ENCODE measurements at places on chromosomes 1 and 21.

- no peak for DNase-seq
These were observed 71.2 kb downstream of the CHRM3 start for GRCh38 chr1:239457491-239458143.

DNA sequence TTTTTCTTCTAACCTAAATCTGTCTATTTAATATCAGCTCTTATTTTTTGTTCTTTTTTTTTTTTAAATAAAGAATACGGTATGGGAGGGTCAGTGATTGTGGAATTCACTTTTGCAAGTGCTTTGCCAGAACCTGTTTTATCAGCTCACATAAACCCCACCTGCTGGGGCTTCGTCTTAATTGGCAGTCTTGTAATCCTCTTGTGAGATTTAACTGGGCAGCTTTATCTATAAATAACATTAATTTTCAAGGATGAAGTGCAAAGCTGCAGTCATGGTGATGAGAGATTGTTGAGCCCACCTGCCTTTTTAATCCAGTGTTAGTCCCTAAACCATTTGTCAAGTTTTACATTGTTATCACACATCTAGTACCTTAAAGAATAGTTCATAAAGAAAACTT is 18.2 kb upstream of the PDC start:
- DNase-seq = no peak

DNA sequence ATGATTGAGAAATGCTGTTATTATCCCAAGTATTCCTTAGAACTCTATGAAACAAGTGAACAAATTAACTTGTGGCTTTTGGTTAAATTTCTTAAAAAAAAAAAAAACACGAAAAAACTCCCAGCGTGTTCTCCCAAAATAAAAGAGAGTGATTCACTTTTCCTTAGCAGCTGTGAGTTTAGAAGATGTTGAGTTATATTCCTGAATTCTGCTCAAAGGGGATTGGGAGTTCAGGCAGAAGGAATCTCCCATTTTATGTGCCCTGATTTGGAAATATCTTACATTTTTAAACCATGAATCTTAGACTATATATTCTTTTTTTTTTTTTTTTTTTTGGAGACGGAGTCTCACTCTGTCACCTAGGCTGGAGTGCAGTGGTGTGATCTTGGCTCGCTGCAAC is 34.3 kb downstream of the SMG7 start:
- no peak for DNase-seq

GRCh38 chr1:216178281-216178680 is 245.0 kb downstream of the USH2A start:
- DNase-seq = no peak

DNA sequence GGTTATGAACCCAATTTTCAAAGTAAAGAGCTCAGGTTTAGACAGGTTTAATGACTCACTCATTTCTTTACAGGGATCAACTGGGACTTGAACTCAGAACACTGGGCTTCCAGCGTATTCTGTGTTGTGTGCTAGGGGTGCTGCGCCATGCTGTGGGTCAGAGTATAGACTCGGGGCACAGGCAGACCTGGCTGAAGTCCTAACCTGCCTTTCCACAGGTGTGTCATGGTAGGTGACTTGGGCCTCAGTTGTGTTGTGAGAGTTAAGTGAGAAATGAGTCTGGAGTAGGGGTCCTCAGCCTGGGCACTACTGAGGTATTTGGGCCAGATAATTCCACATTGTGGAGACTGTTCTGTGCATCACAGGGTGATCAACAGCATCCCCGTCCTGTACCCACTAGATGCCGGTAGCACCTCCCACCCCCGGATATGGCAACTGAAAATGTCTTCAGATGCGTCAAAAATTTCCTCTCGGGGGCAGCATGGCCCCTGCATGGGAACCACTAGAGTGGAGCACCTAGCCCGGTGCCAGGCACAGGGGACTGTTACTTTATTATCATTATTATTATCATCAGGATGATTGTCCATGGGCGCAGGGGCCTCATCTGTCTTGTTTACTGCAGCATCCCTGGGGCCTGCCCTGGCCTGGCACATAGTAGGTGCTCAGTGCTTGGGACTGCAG is 575.5 kb downstream of the PTPRU start:
- DNase-seq = no peak

All from femur (tissue), 1 donor.